ENCODE measurements at places on chromosomes 3 and 15.

GRCh38 chr3:158683230-158683962 is 10.9 kb upstream of the LXN start:
- peak; percentile 12 for DNase-seq

DNA sequence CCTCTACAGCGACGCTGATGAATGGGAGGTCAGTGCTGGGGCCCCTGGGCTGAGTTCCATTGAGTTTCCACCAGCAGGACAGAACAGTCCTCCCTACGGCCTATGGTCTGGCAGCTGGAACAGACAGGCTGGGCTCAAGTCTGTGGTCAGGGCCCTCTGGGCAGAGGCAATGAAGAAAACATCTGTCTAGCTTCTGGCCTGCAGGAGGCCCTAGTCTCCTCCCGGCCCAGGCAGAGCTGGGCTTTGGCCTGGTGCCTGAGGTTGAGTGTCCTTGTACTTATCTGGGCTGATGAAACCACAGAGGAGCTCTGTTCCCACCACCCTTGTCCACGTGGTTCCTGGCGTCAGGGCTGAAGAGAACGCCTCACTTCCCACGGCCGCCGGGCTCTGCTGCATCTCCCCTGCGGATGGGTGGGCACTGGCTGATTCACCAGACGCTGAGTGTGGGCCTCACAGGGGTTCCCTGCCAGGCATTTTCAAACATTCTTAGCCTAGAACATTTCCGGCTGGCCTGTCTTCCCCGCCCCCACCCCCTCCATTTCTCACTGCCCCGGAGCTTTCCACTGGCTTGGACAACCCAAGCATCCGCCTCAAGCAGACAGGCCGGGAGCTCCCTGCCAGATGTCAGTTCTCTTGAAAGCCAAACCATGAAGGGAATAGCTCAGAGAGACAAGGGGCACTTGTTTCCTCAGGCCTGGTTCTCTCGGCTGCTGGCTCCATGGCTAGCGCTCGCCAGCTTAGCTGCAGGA is 20.3 kb downstream of the PPCDC start:
- DNase-seq = no peak

- DNase-seq = no peak
Measured at GRCh38 chr3:4492208-4493013, 737 bp upstream of the ITPR1 start.

- no peak for DNase-seq
Measured at GRCh38 chr15:31605467-31605931, 278.9 kb downstream of the KLF13 start.

DNA sequence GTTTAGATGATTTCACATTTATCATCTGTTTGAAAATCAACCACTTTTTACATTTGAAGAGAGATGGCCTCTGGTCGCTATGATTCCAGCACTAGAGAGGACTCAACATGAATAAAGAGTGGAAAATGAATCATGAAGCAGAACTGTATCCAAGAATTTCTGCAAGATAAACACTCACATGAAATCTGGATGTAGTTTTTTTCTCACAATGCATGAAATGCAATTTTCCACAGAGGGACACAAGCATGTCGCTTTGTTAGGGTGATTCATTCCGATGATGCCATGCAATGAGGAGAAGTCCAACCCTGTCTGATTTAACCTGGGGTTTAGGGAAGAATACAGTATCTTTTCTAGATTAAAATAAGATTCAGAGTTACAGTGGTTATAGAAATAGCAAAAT is 50.4 kb upstream of the ADCY5 start:
- DNase-seq = no peak

GRCh38 chr15:99930696-99931095 is 197.5 kb upstream of the LYSMD4 start:
- DNase-seq = no peak

DNA sequence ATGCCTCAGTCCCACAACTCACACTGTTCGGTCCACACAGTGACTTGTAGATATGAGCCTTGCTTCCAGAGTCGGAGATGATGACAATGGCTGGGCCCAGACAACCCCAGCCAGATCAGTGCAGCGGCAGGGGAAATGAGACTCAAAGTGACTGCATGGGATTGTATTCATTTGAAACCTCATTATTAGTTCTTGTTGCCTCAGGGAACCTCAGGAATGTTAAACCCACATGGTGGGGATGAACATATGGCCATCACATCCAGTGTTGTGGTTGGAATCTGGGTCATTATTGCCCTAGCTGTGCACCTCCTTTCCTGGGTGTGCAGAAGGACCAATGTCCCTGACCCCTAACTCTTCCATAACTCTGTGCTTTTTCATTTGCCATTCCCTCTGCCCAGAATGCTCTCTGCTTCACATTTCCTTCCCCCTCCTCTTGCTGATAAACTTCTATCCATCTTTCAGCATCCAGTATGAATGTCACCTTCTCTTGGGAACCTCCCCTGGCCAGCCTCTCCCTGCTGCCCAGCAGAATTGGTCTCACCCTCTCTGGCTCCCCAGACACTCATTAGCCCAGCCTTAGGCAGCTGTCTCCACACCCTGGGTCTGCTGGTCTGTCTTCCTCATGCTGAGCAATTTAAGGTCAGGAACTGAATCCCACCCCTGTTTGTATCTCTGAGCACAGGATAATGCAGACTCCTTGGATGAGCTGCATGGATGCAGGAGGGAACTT is 67.0 kb upstream of the TNFAIP8L3 start:
- DNase-seq = no peak

DNA sequence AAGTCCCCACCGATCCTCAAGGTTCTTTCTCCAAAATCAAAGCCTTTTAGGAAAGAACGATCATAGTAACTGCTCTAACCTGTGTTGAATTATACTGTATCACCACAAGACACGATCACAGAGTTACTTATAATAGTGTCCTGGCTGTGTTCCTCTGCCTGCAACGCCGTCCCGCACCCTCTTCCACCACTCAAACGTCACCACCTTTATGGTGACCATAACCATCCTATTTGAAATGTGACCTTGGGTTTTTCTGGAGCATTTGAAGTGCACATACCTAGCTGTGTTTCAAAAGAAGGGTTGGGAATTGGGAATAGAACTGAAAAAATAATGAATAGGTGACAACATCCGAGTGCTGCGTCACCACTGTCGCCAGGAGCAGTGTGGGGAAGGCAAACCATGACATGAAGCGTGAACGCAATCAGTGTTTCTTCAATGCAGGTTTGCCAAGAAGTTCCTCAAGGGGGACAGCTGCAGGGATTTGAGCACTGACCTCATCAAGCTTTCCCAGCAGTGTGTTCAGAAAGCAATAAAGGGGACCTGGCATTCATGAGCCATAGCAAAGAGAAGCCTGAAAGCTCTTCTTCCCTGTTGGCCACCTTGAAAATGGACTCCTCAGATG is 769 bp upstream of the SELENOS start:
- DNase-seq = no peak

DNA sequence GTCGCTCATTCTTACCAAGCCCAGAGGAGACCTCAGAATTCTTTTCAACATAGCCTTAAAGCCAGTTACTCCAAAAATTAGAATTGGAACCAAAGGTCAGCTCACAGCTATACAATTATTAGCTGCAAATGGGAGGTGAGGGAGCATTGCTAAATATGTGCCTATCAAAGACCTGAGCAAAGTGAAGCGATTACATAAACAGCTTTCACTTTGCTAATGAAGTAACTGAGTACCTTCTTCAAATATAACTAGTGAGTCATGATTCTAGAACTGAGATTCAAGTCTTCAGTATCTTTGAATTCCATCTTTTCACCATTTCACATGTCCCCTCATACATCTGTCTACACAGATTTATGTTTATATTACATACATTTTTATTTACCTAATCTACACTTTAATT is 122.6 kb downstream of the P2RY1 start:
- DNase-seq = no peak

- no peak for DNase-seq
Measured at GRCh38 chr3:162370141-162370540, 873.5 kb downstream of the OTOL1 start.

GRCh38 chr3:117695321-117695720 is 985.7 kb downstream of the TUSC7 start:
- no peak for DNase-seq

DNA sequence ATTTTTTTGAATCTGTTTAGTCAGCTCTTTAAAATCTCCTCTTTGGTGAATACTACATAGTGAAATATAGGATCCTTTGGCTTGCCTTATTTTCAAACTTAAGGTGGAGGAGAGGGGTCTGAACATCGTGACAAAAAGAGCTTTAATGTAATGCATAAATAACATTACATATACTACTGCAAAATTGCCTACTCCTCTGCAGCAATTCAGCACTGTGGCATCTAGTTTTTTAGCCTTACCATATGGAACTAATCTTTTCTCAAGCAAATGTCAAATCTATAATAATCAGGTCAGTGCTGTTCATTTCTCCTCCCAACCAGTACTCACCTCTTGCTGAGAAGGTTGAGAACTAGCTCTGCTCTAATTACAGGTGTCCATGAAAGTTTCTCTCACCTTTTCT is 394.0 kb upstream of the CDIN1 start:
- no peak for DNase-seq

DNA sequence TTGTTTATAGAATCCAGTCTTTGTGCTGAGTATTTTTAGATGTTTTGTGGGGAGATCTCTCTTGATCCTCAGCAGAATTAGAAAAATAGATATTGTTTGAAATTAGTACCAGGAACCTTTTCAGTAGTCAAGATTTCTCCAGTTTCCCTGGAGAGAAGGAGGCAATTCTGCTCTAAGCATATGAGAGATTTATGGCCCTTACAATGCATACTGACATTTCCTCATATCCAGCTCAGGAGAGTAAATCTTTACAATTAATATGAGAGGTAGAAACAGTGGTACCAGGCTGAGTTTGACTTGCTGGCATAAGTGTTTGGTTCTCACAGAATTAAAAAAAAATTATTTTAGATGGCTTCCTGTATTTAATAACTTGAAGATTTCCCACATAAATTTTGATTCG is 239.1 kb upstream of the SGO1 start:
- DNase-seq = no peak

DNA sequence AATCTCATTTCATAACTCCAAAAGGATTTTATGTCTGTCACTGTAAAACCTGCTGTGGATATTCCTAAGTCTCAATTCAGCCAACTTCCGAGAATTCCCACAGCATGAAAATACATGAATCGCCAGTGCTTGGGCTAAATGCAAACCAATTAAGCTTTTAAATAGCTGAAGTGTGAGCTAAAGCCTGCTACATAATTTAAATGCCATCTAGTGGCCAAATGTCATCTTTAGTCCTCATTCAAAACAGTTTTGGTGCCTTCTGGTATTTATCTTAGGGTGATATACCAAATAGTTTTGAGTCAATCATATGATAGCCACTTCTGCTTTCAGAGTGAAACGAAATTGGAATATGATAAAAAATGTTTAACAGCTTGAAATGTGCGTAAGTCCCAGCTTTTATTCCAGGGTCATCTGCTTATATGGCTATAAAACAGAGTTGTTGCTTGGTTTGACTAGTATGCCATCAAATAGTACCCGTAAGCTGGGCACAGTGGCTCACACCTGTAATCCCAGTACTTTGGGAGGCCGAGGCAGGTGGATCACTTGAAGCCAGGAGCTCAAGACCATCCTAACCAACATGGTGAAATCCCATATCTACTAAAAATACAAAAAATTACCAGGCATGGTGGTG is 41.8 kb upstream of the CCNL1 start:
- DNase-seq = no peak

DNA sequence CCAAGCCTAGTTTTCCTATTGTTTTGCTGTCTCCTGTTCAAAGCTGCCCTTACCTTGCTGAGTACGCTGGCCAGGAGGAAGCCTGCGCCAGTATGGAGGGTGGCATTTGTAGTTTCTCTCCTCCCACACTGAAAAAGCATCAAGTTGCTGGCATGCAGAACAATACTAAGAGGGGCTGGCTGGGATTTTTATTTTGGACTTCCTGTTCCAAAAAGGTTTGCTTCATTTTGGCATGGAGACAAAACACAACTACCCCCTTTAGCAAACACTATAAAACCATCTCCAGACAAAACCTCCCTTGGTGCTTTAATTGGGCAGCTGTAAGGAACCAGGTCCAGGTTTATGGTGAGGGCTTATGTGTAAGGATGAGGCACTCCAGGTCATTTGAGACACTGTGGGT is 457.6 kb downstream of the PDCD6IP start:
- DNase-seq = no peak

DNA sequence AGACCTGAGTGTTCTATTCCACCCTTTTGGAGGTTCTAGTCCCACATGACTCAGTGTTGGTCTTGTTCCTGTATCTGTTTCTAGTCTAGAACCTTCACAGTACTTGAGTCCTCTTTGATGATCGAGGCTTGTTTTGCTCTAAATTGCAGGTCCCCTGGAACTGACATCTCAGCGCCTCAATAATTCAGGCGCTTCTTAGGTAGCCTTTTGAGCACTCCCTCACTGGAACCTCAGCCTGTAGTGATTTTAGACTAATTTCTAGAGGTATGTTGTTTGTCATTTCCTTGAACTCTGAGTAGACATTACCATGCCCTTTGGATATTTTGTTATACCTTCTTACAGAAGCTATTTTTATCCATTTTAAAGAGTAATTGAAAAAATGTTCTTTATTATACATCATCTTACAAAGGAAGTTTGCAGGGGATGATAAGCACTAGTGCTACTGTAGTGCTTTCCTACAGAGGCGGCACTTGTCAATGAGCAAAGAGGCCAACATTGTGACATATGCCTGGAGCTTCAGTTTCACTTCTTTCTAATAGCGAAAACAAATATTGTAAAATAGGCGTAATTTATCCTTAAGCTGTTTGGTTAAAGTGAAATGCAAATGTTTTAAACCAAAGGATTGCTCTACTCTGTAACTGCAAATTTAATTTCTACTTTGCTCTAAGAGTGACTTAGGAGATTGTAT is 75.7 kb downstream of the EFL1 start:
- no peak for DNase-seq

GRCh38 chr3:154926721-154927120 is 153.4 kb upstream of the MME start:
- DNase-seq = no peak

DNA sequence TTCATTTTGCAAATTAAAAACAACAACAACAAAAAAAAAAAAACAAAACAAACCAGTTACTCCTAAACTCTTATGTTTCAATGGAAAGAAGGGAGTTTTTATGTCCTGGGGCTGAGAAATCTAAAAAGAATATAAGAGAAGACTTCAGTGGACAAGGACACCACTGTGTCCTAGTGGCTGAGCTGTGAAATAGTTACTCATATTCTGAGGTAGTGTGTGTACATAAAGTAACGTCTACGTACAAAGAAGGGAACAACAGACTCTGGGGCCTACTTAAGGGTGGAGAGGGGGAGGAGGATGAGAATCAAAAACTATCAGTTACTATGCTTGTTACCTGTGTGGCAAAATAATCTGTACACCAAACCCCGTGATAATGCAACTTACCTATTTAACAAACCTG is 6.0 kb upstream of the TP53BP1 start:
- no peak for DNase-seq

GRCh38 chr15:61811952-61812351 is 248.3 kb downstream of the VPS13C start:
- DNase-seq = no peak

GRCh38 chr3:168709073-168709472 is 613.3 kb upstream of the GOLIM4 start:
- DNase-seq = no peak

All from T-helper 2 cell (primary cell).